ENCODE measurements at places on chromosomes 2 and 18.
A peak's percentile ranks its signal among the peaks of the same experiment; 100 is the strongest.

- DNase-seq: no peak
Observed at GRCh38 chr2:24330161-24330560, 30.2 kb downstream of the ITSN2 start.

GRCh38 chr2:35831385-35831784, 524.2 kb upstream of the CRIM1 start:
- DNase-seq: no peak

GRCh38 chr18:70781860-70782453, 493.1 kb downstream of the SOCS6 start:
- DNase-seq: peak; percentile 37

- DNase-seq: no peak
Observed at GRCh38 chr2:126038861-126039260, 617.1 kb upstream of the GYPC start.

- no peak for DNase-seq
Observed at GRCh38 chr2:113242327-113242726, 36.4 kb downstream of the PAX8 start.

GRCh38 chr2:131035826-131036231, 57.4 kb downstream of the FAM168B start:
- no peak for DNase-seq

Measured in activated CD4-positive, alpha-beta T cell treated with anti-CD3 and anti-CD28 coated beads for 24 hours (primary cell).